Glomerular endothelial cell (primary cell): ENCODE measurements at places on chromosomes 11 and 22. TPM values are rescaled to one million over a fixed set of nuclear protein-coding genes. Genes with fewer than 3 reads are reported as not detected.

The STIM1 gene
- total RNA-seq = 24.1 and 34.1 TPM in 2 replicates

The MS4A6A gene
- total RNA-seq = 2.9 and 7.5 TPM in 2 replicates

The RTCB gene
- 70.7 and 92.3 TPM in 2 replicates for total RNA-seq

The UPK3A gene
- not detected in 2 replicates for total RNA-seq

The GLB1L2 gene
- 0.92 and 0.99 TPM in 2 replicates for total RNA-seq

The CAPN5 gene
- 7.1 and 8.8 TPM in 2 replicates for total RNA-seq

The RASSF10 gene
- 0.23 and 0.34 TPM in 2 replicates for total RNA-seq

The RTN4RL2 gene
- total RNA-seq = 0.23 and 1.5 TPM in 2 replicates

The OR10A2 gene
- total RNA-seq = not detected in 2 replicates
